ENCODE measurements at places on chromosomes 1 and 21. TPM values are rescaled to one million over a fixed set of nuclear protein-coding genes. Genes with fewer than 3 reads are reported as not detected.

LRRC40 gene
- total RNA-seq: 16.9 TPM

MSH4 gene
- 0.67 TPM for total RNA-seq

EIF2D gene
- total RNA-seq: 43.7 TPM

TMEM240 gene
- 1.9 TPM for total RNA-seq

NHLH1 gene
- total RNA-seq: 0.33 TPM

ABL2 gene
- 9.7 TPM for total RNA-seq

GFI1 gene
- 56.4 TPM for total RNA-seq

TFF2 gene
- total RNA-seq: not detected

RPE65 gene
- total RNA-seq: not detected

DCST1 gene
- not detected for total RNA-seq

SPRR2E gene
- not detected for total RNA-seq

HTR1D gene
- not detected for total RNA-seq

- peak overlapping the region; percentile 99 for H3K4me3 ChIP-seq
- no peaks in the 10 kb centered on the region for H3K27me3 ChIP-seq
- DNase-seq: no peak
- peaks cover 20% of the 10 kb centered on the region for H3K4me1 ChIP-seq
Measured at GRCh38 chr1:235366286-235366685, 941 bp upstream of the TBCE start.

GRCh38 chr1:224851210-224851847 lies 78.1 kb upstream of the DNAH14 start:
- H3K27me3 ChIP-seq: peaks cover 6% of the 10 kb centered on the region
- H3K27ac ChIP-seq: no peak overlapping the region
- H3K4me3 ChIP-seq: no peak overlapping the region

DNA sequence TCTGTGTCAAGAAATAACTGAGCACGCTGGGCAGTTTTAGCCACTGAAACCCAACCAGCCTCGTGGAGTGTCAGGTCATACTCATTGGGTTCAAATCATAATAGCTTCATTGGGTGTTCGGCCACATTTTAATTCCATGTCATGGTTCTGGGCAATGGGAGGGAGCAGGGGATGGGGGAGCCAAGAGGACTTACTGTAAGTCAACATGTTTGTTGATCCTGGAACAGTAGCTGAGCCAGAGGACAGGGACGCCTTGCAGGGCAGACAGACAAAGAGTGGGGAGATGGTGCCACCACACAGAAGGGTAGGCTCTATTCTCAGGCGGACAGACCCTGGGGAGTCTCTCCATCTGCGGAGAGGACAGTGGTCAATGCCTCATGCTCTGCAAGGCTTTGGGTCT lies 161.1 kb downstream of the ZBTB18 start:
- no peaks in the 10 kb centered on the region for H3K36me3 ChIP-seq
- no peak overlapping the region for H3K4me3 ChIP-seq
- H3K4me1 ChIP-seq: no peaks in the 10 kb centered on the region
- DNase-seq: no peak
- no peak overlapping the region for H3K27ac ChIP-seq

DNA sequence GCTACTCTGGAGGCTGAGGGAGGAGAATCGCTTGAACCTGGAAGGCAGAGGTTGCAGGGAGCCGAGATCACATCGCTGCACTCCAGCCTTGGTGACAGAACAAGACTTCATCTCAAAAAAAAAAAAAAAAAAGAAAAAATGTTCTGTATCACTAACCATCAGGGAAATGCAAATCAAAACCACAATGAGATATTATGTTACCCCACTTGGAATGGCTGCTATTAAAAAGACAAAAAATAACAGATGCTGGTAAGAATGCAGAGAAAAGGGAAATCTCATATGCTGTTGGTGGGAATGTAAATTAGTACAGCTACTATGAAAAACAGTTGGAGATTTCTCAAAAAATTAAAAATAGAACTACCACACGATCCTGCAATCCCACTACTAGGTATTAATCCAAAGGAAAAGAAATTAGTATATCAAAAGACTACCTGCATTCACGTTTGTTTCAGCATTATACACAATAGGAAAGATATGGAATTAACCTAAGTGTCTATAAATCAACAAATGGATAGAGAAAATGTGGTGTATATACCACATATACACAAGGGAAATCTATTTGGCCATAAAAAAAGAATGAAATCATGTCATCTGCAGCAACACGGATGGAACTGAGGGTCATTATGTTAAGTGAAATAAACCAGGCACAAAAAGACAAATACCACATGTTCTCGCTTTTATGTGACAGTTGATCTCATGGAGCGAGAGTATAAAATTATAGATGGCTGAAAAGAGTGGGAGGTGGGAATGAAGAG lies 62.6 kb downstream of the ABL2 start:
- no peak for DNase-seq
- no peaks in the 10 kb centered on the region for H3K4me1 ChIP-seq
- H3K4me3 ChIP-seq: no peak overlapping the region
- no peaks in the 10 kb centered on the region for H3K27me3 ChIP-seq
- H3K27ac ChIP-seq: no peak overlapping the region

GRCh38 chr1:228899421-228899956 lies 164.2 kb downstream of the RHOU start:
- H3K4me3 ChIP-seq: no peak overlapping the region
- peaks cover 7% of the 10 kb centered on the region for H3K27me3 ChIP-seq
- H3K36me3 ChIP-seq: no peaks in the 10 kb centered on the region
- no peak for DNase-seq

GRCh38 chr1:40462956-40463590 lies 12.8 kb downstream of the ZFP69B start:
- H3K4me3 ChIP-seq: no peak overlapping the region
- H3K36me3 ChIP-seq: peaks cover 78% of the 10 kb centered on the region
- H3K27ac ChIP-seq: no peak overlapping the region
- no peaks in the 10 kb centered on the region for H3K27me3 ChIP-seq

GRCh38 chr1:240608707-240609106 lies 3.2 kb downstream of the GREM2 start:
- H3K27me3 ChIP-seq: peaks cover 43% of the 10 kb centered on the region
- peaks cover 21% of the 10 kb centered on the region for H3K4me1 ChIP-seq
- no peak overlapping the region for H3K4me3 ChIP-seq
- H3K27ac ChIP-seq: no peak overlapping the region

GRCh38 chr1:30824736-30825429 lies 67.3 kb upstream of the LAPTM5 start:
- DNase-seq: no peak
- peaks cover 66% of the 10 kb centered on the region for H3K27me3 ChIP-seq
- H3K4me3 ChIP-seq: no peak overlapping the region

DNA sequence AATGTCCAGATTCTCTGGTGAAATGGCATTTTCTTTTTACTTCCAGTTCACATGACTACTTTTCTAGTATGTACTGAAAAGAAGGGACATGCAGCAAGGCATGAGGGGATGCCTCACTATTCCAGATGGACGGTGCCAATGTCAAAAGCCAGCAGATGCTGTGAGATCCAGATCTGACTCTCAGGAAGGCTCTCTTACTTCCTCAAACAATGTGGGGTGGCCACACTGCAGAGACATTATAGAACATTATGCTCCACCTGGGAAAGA lies 17.7 kb downstream of the CRYZ start:
- H3K4me3 ChIP-seq: no peak overlapping the region
- H3K36me3 ChIP-seq: peaks cover 2% of the 10 kb centered on the region
- DNase-seq: no peak
- H3K27me3 ChIP-seq: no peaks in the 10 kb centered on the region
- no peak overlapping the region for H3K27ac ChIP-seq

- DNase-seq: no peak
- no peak overlapping the region for H3K27ac ChIP-seq
- H3K4me3 ChIP-seq: no peak overlapping the region
- no peaks in the 10 kb centered on the region for H3K4me1 ChIP-seq
- H3K36me3 ChIP-seq: no peaks in the 10 kb centered on the region
Measured at GRCh38 chr21:27171707-27172106, 204.8 kb upstream of the ADAMTS5 start.

- no peak for DNase-seq
- no peaks in the 10 kb centered on the region for H3K27me3 ChIP-seq
- H3K36me3 ChIP-seq: peaks cover 33% of the 10 kb centered on the region
- H3K4me3 ChIP-seq: no peak overlapping the region
- H3K4me1 ChIP-seq: peaks cover 4% of the 10 kb centered on the region
Measured at GRCh38 chr1:236808005-236808404, 12.9 kb downstream of the MTR start.

GRCh38 chr1:54122135-54122751 lies 30.6 kb downstream of the CDCP2 start:
- no peaks in the 10 kb centered on the region for H3K36me3 ChIP-seq
- peak overlapping the region; percentile 63 for H3K4me3 ChIP-seq
- no peak overlapping the region for H3K27ac ChIP-seq
- no peak for DNase-seq
- peaks cover 2% of the 10 kb centered on the region for H3K4me1 ChIP-seq

DNA sequence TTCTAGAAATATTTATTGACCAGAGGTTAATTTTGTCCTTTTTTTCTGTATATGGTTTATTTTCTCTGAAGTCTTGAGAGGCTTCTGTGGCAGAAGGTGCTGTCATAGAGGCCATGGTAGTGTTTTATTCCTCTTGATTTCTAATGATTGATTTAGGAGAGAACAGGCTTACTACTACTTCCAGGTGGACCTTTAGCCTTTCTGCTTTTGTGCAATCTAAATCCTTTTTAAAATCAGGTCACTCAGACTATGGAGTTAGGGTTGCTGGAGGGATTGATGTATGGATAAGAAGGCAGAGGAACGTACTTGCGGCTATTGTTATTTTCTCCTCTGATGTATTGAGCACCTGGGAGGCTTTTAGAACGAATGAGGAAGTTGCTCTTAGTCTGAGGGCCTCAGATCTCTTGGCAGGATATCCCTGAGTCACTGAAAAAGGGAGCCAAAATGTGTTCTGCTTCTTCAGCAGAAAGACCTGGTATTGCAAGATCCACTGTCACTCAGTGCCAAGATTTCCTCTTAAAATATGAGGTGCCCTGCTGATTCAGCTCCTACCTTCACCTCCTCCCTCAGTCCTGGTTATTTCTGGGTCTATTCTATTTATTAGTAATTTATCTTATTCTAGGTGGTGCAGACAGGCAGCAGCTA lies 277.4 kb downstream of the ZNF648 start:
- H3K4me3 ChIP-seq: no peak overlapping the region
- DNase-seq: no peak
- no peaks in the 10 kb centered on the region for H3K36me3 ChIP-seq
- H3K27me3 ChIP-seq: peaks cover 2% of the 10 kb centered on the region
- H3K4me1 ChIP-seq: no peaks in the 10 kb centered on the region

GRCh38 chr1:17892225-17892624 lies 137.1 kb downstream of the ACTL8 start:
- DNase-seq: no peak
- H3K4me3 ChIP-seq: no peak overlapping the region

- peaks cover 11% of the 10 kb centered on the region for H3K27me3 ChIP-seq
- H3K4me3 ChIP-seq: no peak overlapping the region
- no peaks in the 10 kb centered on the region for H3K4me1 ChIP-seq
- DNase-seq: no peak
- H3K36me3 ChIP-seq: no peaks in the 10 kb centered on the region
- no peak overlapping the region for H3K27ac ChIP-seq
Measured at GRCh38 chr1:54927472-54928240, 40.7 kb upstream of the DHCR24 start.

- H3K27ac ChIP-seq: peak overlapping the region; percentile 41
- peaks cover 13% of the 10 kb centered on the region for H3K4me1 ChIP-seq
- no peak for DNase-seq
- H3K4me3 ChIP-seq: no peak overlapping the region
- H3K27me3 ChIP-seq: peaks cover 10% of the 10 kb centered on the region
- H3K36me3 ChIP-seq: no peaks in the 10 kb centered on the region
Measured at GRCh38 chr1:159856576-159856975, 5.9 kb downstream of the VSIG8 start.

- no peak overlapping the region for H3K4me3 ChIP-seq
- no peak overlapping the region for H3K27ac ChIP-seq
- no peak for DNase-seq
- peaks cover 2% of the 10 kb centered on the region for H3K36me3 ChIP-seq
- H3K4me1 ChIP-seq: no peaks in the 10 kb centered on the region
- peaks cover 21% of the 10 kb centered on the region for H3K27me3 ChIP-seq
Measured at GRCh38 chr1:221667504-221667903, 74.4 kb downstream of the DUSP10 start.

- H3K27ac ChIP-seq: no peak overlapping the region
- H3K4me1 ChIP-seq: peaks cover 3% of the 10 kb centered on the region
Measured at GRCh38 chr21:29332461-29333362, 34.0 kb downstream of the BACH1 start.

DNA sequence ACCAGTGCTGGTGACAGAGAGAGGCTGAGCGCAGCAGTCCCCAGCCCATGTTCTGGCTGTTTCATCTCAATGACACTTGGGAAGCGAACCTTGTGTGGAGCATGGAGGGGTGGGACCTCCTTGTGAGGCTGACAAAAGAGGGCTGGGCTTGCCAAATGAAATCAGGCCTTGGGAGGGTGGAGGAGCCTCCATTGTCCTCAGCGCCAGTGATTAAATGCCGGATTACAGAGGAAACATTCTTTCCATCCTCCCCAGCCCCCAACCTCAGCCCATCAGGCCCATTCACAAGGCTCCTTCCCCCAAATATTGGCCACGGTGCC lies 63.3 kb upstream of the PAXBP1 start:
- peaks cover 19% of the 10 kb centered on the region for H3K27me3 ChIP-seq
- no peak overlapping the region for H3K27ac ChIP-seq
- no peaks in the 10 kb centered on the region for H3K4me1 ChIP-seq
- H3K4me3 ChIP-seq: no peak overlapping the region

DNA sequence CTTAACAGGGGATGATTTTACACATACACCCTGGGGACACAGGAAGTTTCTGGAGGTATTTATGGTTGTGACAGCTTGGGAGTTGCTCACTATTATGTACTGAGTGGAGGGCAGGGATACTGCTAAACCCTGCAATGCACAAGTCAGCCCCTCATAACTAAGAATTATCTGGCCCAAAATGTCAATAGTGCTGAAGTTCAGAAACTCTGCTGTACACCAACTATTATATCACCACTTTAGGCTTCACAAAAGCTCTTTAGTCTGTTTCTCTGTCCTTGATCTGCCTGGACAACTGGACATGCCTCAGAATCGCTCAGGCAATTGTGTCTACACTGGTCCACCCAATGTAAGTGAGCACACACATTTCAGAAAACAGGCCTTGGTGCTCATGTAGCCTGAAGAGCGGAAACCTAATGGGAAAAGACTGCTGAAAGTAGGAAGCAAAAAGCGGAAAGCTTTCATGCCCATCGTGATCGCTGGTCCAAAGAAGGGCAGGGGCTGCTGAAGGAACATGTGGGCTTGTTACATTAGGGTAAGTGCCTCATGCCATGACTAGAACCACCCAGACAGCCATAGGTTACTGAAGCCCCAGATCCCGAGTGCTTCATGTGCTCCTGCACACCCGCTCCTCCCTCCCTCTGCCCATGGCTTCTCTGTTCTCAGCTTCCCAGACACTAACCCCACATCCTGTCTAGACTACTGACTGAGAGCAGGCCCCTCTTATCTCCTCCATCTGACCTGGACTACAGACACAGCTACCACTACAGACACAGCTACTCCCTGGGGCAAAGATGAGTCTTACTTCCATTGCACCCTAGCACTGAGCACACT lies 73.5 kb downstream of the LRIG2 start:
- no peak overlapping the region for H3K4me3 ChIP-seq
- no peaks in the 10 kb centered on the region for H3K36me3 ChIP-seq
- DNase-seq: no peak
- H3K27me3 ChIP-seq: no peaks in the 10 kb centered on the region
- H3K27ac ChIP-seq: peak overlapping the region; percentile 3

All from activated naive CD8-positive, alpha-beta T cell treated with anti-CD3 and anti-CD28 coated beads, Interleukin-2, amount 10 ng/mL, durations not matched to agents 7 days and 5 days (primary cell).